Fibroblast of skin of abdomen (primary cell): ENCODE measurements at places on chromosomes 7 and 10.

DNA sequence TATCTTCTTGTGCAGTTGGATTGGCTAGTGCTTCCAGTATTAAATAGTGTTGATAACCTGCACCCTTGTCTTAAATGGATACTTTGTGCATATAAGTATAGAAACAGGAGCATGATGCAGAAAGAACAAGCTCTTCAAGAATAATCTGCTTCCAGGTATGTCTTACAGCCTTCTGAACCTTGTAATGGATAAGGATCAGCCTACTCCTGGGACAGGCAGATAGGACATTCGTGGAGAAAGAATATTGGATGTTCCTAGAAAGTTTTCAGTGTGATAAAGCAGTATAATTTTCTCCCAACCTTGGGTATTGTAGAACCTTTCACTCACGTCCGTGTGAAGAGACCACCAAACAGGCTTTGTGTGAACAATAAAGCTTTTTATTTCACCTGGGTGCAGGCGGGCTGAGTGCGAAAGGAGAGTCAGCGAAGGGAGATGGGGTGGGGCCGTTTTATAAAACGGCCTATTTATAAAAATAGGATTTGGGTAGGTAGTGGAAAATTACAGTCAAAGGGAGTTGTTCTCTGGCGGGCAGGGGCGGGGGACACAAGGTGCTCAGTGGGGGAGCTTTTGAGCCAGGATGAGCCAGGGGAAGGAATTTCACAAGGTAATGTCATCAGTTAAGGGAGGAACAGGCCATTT lies 27.2 kb downstream of the C1GALT1 start:
- DNase-seq = no peak

- no peak for DNase-seq
Observed at GRCh38 chr10:92553959-92554358, 19.9 kb downstream of the IDE start.

GRCh38 chr10:68402276-68402675 lies 4.8 kb downstream of the RUFY2 start:
- DNase-seq = no peak

- no peak for DNase-seq
Observed at GRCh38 chr7:94409200-94409948, 14.7 kb downstream of the COL1A2 start.

GRCh38 chr7:16080131-16080530 lies 341.2 kb downstream of the CRPPA start:
- DNase-seq = no peak

DNA sequence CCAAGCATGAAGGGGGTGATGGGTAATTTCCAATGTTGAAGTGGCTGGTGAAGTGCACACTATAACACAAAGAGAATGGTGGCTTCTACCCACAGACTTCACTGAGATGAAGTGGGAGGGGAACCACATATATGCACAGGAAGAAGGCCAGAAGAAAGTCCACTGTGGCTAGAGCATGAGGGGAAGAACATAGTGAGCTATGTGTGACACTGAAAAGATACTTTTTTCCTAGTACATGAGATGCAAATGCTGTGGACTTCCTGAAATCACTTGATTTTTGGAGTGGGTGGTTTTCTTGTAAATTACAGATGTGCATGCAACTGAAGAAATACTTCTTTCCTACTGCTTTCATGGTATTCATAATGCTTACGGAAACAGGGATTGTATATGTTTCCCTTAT lies 115.6 kb upstream of the PHYHIPL start:
- DNase-seq = no peak

GRCh38 chr10:10499839-10500238 lies 517.8 kb upstream of the CELF2 start:
- DNase-seq = peak; percentile 65

- DNase-seq = no peak
Observed at GRCh38 chr7:43642897-43643630, 60.2 kb downstream of the STK17A start.

DNA sequence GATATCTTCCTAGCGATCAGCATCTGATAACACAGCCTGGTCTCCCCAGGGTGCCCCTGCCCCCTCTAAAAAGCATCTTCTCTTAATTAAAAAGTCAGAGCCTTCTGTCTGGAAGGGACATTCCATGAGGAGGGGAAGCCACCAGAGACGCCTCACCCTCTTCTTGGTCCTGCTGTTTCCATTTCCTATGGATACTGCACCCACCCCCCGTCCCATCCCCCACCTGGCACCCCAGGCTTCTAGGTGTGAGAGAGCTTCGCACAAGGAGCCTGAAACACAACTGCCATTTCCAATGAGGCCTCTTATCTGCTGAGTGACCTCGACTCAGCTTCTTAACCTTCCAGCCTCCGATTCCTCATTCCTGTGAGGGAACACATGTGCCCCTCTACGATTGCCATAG lies 51.4 kb downstream of the COL13A1 start:
- no peak for DNase-seq

- DNase-seq = no peak
Observed at GRCh38 chr10:13511409-13511808, 17.4 kb downstream of the BEND7 start.

DNA sequence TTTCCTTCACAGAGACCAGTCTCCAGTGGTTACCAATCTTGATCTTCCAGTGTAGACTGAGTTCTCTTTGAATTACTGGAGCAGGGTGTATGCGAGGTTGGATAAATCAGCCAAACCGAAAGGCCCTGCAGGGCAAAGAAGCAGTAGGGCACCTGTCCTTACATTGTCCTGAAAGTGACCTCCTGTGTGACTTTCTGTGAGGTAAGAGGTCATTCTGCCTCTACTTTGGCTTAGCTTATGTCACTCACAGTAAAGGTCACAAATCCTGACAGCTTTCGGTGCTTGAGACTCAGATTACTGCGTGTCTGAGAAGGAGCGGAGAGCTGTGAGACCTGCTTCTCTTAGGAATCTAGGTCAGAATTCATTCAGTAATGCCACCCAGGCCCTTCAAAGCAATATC lies 252.7 kb upstream of the ETV1 start:
- no peak for DNase-seq

- DNase-seq = no peak
Observed at GRCh38 chr7:4020086-4020485, 662.0 kb upstream of the FOXK1 start.

GRCh38 chr10:83469728-83470331 lies 669.5 kb upstream of the GHITM start:
- peak; percentile 37 for DNase-seq

- no peak for DNase-seq
Observed at GRCh38 chr10:118965645-118966044, 63.9 kb upstream of the NANOS1 start.

DNA sequence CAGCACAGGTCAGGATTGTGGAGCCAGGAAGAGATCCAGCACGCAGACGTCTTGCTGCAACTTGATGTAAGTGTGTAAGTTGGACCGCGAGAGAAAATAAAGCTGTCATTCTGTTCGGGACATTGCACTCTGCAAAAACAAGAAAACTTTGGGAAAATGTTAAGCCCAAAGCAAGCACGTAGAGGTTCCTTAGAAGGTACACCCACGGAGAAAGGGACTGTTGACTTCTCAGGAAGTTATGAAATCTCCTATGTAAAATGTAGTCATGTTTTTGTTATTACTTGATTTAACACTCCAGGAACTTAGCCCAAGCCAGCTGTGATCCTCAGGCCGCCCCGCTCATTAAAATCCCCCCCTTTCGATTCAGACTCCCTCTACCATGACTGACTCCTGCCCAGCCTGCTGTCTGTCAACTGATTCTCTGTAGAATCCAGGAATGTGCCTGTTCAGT lies 196.1 kb upstream of the TCF7L2 start:
- DNase-seq = no peak

- peak; percentile 93 for DNase-seq
Observed at GRCh38 chr7:131897016-131897789, 340.8 kb upstream of the PODXL start.
